ENCODE measurements at places on chromosomes 4 and X.
A peak's percentile ranks its signal among the peaks of the same experiment; 100 is the strongest.

DNA sequence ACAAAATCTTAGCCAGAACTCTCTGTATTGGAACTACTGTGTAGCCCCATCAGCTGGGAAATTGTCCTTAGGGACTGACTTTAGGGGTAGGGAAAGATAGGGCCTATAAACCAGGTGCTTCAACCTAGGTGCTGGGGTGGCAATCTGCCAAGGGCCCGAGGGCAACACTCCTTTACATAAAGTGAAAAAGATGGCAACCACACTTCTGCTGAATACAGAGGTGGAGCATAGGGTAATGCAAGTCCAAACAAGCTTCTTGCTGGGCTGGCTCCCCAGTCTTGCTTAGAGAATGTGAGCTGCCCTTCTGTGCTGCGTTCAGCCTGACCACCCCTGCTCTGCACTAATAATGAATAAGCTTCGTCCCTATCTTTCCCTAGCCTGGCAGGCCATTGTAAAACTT lies 9.8 kb downstream of the ZBTB33 start:
- no peak for DNase-seq

DNA sequence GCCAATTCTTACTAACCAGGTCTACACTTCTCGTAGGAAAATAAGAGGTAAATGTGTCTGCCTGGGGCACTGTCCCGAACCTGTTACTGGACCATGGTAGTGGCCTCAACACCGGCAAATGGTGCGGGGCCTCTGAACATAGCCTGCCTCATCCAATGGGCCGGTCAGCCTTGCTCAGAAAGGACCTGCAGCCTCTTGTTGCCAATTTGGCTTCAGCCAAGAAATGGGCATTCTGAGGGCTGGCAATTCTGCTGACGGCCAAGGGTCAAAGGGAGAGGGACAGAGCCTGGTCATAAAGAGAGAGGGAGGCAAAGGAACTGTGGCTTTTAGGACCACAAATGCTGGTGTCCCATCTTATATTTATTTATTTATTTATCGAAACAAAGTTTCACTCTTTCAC lies 69.5 kb upstream of the ATP6AP2 start:
- DNase-seq, result no peak

- DNase-seq, result no peak
Measured at GRCh38 chr4:110361921-110362320, 114.0 kb upstream of the ENPEP start.

GRCh38 chrX:112851161-112851779 lies 10.6 kb upstream of the AMOT start:
- no peak for DNase-seq

GRCh38 chrX:137567682-137568232 lies 1.8 kb downstream of the ZIC3 start:
- DNase-seq, result peak; percentile 67

GRCh38 chr4:123583043-123583442 lies 186.4 kb downstream of the SPRY1 start:
- no peak for DNase-seq

- no peak for DNase-seq
Measured at GRCh38 chrX:68048774-68049173, 384.5 kb downstream of the OPHN1 start.

GRCh38 chr4:4341861-4342650 lies 44.8 kb upstream of the NSG1 start:
- DNase-seq, result no peak

Measured in retina (tissue), 1 donor.